ENCODE measurements at places on chromosomes 12 and 14.

GRCh38 chr14:39957987-39958386 is 525.8 kb upstream of the FBXO33 start:
- DNase-seq, result no peak

DNA sequence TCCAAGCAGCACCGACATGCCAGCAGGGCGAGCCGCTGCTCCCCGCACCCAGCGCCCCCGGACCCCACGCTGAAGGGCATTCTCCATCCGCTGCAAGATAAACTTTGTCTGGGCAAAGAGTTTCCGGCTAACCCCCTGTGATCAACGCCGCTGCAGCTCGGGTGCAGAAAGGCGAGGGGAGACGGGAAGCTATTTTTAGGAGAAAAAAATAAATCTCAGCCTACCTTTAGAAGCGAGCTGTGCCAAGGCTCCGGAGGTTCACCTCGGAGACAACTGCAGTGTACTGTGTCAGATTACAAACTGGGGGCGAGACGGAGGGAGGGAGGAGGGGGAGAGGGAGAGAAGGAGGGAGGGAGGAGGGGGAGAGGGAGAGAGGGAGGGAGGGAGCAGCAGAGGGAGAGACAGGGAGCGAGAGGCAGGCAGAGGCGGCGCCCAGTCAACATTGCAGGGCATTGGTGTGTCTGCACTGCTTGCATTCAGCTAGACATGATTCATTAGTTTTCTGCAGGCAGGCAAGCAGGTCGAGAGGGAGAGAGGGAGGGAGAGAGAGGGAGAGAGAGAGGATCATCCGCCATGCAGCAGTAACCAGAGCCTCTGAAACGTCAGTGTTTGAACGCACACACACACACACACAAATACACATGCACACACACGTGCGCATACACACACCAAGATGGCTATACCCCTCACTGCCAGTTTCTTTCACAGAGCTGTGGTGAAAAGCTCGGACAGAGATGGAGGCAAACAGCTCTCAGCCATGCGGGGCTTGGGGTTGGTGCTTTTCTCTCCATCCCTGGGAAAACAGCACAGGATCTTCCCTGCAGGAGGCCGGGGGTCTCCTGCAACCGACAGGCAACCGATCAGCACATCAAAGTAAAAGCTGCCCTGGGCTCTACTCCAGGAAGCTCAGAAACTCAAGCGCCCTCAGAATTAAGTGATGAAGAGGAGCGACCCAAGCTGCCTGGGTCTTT is at the start of gene RIMBP2:
TSS of gene RIMBP2 (minus strand) at position 302 of the 971 bp plus-strand sequence. CDS start 237,286 bp downstream, outside the sequence.
- peak; percentile 44 for DNase-seq

DNA sequence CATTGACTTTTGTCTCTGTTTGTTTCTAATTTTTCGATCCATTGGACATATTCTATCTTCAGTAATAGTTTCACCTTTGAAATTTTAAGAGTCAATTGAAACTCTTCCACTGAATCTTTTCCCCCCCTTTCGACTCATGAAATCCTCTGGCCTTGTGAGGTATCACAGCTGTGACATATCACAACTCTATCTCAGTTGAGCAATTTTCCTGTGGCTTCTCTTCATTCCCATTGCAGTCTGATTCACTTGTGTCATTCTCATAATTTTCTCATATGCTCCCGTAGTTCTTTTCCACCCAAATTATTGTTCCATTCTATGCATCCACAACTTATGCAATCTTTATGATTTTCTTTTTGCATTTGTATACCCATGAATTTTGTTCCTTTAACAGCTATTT is 261.6 kb downstream of the DACT1 start:
- no peak for DNase-seq

DNA sequence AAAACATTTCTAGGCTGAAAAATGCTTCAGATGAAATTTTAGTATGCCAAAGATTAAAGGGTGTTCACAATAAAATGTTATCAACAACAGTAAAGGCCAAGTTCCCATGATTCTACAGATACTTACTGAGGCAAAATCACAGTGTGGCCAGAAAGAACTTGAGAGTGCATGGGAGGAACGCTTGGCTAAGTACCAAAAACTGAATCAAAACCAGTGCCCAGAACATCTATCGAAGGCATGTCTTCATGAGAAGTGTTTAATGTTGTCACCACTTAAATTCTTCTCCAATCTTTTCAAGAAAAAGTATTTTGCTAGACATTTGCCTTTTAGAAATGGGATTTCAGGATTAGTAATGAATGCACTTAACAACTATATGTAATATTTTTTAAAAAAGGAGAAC is 41.5 kb downstream of the KIF21A start:
- no peak for DNase-seq

DNA sequence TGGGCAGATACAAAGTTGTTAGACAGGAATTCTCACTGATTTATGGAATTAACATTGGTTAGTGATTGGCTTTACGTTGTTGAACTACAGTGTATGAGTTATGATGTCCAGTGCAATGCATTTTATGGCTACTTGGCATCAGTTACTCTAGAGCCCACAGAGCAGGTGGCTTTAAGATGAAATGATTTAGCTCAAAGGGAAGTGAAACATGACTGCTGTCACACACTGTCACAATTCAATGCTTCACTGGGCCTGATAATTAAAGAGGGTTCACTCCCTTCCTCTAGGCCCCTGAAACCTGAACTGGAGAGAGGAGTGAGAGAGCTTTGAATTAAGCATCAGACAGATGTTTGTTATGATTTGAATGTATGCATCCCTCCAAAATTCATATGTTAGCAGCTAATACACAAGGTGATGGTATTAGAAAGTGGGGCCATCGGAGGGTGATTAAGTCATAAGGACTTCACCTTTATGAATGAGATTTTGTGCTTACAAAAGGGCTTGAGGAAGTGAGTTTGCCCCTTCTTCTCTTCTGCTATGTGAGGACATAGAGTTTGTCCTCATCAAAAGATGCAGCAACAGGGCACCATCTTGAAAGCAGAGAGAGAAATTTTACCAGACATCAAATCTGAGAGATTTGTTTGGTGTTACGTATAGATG is 175.8 kb upstream of the GRIN2B start:
- peak; percentile 8 for DNase-seq
